Left hindlimb (tissue), 1 donor: ENCODE measurements at places on chromosomes 2 and 18.

DNA sequence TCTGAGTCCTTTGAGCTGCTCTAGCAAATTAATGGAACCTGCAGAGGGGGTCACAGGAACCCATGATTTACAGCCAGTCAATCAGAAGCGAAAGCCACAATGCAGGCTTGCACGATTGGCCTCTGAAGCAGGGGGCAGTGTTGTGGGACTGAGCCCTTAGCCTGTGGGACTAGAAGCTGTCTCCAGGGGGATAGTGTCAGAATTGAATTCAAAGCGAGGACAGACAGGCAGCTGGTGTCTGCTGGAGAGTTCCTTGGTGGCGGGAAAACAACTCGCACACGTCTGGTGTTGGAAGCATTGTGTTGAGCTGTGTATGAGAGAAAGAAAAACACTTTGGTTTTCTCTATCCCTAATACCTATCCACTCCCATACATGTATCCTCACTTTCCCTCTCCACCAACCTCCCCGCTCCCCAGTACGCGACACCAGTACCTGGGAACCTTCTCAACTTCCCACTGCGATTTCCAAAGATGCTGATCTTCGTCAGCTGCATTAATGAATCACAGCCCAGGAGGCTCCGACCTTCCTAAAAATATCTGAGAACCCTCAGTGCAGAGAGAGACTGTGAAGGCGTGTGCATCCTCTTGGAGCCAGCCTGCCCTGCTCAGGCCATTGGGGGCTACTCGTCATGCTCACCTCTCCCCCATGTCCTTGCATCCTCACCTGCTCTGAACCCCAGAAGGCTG is 88.2 kb downstream of the HS1BP3 start:
- peak; percentile 28 for DNase-seq

DNA sequence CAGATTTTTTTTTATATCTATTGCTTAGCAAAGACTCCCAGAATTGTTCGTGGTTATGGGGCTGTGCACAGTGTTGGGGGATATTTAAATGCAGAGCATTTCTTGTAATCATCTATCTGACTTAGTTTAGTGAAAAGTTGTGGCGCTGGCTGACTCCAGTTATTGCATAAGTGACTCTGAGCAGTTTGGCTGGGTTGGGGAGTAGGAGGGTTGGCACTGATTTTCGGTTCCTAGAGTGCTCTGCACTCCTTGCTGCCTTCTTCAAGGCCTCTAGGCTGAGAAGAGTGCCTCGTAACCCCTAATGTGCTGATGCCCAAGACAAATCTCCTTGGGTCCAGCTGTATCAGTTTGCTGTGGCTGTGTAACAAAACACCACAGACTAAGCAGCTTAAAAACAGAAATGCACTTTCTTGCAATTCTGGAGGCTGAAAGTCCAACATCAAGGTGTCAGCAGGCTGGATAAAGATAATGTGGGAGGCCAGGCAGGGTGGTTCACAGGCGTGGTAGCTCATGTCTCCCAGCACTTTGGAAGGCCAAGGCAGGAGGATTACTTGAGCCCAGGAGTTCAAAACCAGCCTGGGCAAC is 6.5 kb upstream of the IMPA2 start:
- no peak for DNase-seq

- no peak for DNase-seq
Observed at GRCh38 chr2:120533625-120534024, 187.7 kb downstream of the INHBB start.

DNA sequence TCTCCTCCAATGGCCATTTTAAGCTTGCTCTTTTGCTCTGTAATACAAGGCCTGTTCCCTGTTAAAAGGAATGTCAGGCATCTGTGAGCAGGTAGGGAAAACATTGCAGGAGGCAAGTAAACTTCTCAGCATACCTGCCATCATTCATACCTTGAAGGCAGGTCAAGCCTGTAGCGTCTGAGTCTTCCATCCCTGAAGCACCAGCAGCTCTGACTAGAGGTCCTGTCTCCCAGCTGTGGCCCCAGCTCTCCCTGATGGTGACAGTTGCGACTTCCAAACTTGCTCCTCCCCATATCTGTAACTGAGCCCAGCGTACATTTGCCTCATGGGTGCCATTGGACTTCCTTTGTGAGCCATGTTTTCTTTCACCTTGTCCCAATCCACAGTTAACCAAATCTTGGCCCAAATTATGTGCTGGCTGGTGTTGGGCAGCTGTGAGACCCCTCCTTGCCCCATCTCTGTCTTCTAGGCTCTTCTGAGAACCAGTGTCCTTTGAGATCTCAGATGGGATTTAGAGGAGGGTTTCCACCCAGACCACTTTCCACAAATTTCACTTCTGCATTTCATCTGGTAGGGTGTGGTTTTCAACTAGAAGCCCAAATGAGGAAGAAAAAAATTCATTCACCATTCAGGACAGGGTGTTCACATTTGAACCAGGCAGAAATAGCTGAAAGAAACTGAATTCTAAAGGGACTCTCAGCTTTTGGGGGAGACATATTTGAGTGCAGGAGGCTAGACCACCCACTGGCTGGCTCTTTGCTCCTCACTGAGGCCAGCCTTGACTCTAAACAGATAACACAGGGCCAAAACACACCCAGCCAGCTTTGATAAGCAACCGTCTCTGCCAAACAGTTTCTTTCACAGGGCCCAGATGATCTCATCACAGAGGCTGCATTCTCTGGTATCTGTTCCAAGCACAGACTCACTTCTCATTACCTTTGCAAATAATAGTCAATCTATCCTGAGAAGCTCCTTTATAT is 66.4 kb upstream of the MSH2 start:
- no peak for DNase-seq

- DNase-seq = no peak
Observed at GRCh38 chr2:157897106-157897971, 21.2 kb upstream of the ACVR1 start.

DNA sequence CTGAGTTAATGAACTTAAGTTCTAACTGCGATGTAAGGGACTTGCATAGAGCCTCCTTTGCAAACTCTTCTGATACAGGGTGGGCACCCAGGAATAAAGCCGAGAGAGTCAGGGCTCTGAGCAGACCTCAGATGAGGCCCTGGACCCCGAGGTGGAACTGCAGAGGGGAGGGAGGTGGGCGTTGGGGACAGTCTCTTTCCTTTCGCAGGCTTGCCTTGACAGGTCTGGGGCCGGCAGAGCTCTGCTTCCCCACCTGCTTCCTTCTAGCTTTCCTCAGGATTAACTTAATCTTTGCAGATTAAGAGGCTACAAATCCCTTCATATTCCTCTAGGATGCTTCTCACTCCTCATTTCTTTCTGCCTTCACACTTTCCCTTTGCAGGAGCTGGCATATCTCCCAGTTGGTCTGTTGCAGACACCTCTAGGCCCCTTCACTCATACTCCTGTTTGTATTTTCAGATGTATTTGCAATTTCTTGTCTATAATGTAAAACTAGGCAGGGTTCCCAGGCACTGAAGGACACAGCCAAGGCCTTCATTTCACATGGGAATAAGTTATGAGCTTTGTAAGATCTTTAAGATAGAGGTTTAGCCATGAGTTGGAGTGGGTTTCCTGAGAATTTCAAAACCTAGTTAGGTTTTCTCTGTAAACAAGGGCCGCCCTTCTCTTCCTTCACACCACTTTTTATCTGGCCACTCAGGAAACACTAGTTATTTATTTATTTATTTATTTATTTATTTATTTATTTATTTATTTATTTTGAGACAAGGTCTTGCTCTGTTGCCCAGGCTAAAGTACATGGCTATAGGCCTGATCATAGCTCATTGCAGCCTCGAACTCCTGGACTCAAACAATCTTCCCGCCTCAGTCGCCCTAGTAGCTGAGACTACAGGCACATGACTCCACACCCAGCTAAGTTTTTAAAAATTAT is 70.9 kb downstream of the MTCL1 start:
- no peak for DNase-seq

DNA sequence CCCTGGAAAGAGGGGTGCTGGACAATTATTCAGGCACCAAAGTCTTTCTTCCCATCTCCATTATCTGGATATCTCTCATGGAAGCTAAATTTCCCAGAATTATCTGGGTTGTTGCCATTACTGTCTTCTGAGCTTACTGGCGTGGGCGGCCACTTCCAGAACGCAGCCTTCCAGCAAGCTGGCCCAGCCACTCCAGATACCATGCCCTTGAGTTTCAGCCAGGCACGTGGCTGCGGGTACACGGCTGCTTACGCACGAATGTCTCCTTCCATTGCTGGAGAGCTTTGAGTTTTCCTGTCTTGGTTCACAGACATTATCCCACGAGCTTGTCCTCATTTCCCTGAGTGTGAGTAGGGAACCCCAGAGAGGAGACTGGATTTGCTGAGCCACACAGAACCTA is 32.7 kb downstream of the CELF4 start:
- DNase-seq = no peak

DNA sequence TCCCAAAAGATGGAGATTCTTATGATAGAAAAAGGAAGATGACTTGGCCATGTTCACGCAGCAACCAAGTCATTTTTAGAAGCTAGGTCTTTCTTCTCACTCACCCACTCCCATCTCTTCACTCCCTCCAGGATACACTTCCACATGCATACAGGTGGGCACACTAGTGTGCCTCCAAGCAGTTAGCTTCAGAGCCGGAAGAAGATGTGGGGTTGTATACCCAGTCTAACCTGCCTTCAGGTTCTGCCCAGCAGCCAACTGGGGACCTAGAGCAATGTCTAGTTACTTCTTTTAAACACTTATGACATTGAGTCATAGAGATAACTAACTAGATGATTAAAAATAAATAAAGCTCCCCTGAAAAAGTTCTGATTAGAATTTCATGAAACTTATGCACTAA is 21.8 kb upstream of the TANK start:
- DNase-seq = no peak

DNA sequence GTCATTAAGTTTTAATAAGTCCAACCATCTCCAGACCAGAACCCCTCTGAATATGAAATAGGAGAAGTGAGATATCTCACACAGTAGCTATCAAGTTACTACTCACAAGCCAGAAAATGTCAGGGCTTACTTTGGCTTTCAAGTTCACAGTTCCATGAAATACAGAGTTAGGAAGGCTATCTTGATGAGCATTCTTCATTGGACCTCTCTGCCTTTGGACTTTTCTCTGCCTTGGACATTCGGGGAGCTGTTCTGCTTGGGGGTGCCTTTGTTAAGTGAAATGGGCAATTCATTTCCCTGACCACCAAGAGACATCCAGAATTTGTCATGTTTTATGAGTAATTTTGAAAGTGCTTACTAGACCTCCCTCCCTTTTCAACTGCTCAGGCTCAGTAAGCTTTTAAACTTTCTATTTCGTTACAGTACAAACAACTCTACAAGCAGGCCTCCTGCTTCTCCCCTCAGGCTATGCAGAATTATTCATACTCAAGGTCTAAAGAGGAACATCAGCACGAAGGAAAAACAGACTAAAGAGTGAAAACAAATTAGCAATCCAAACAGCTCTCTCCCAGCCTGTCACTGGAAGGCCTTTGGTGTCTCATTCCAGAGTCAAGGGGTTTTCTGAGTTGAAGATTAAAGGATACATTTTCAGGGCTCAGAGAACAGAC is 95.3 kb downstream of the MREG start:
- DNase-seq = no peak

DNA sequence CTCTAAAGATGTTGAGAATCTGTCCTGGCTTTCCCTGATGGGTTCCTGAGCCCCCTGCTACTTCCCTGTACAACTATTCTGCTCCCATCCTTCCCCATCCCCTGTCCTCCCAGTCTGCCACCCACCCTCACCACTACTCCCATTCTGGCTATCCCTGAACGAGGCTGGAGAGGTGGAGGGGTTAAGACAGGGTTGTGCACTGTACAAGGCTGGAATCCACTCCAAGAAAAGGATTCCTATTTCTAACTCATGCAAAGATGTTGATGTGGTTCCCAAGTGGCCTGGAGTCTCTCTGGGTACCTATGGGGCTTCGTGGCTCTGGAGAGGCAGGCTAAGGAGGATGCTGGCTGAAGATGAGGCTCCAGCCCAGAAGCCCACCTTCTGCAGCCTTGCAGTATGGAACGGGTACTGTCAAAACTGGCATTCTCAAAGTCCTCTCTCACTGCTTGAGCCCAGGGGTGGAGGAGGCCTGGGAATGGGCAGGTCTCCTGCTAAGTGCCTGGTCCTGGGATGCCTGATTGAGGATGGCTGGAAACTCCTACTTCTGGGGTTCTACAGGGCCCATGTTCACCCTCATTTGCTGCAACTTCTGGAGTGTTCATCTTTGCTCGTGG is 1.3 kb upstream of the FEV start:
- DNase-seq = no peak

GRCh38 chr2:231200805-231201474 is 2.5 kb downstream of the ARMC9 start:
- no peak for DNase-seq

GRCh38 chr2:46306330-46306751 is 9.1 kb downstream of the EPAS1 start:
- DNase-seq = no peak

DNA sequence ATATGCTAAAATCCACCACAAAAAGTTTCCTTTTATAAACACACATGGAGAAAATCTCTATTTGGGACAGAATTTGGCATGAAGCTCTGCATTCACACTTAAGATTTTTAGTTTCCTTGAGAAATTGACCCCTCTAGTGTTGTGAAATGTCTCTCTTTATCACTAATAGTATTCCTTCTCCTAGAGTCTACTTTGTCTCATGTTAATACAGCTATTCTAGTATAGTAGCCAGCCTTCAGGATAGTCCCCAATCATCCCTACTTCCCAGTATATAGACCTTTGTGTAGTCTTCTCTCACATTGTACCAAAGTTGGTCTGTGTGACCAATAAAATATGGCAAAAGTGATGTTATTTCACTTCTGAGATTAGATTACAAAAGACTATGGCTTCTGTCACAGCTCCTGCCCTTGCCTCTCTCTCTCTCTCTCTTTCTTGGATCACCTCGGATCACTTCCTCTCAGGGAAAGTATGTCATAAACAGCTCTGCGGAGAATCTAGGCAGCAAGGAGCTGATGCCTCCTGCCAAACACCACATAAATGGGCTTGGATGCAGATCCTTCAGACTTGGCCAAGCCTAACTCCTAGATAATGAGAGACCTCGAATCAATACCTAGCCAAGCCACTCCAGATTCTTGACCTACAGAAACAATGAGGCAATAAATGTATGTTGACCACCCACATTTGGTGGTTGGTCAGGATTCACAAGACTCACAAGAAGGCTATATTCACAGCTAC is 59.7 kb upstream of the NABP1 start:
- DNase-seq = peak; percentile 44

DNA sequence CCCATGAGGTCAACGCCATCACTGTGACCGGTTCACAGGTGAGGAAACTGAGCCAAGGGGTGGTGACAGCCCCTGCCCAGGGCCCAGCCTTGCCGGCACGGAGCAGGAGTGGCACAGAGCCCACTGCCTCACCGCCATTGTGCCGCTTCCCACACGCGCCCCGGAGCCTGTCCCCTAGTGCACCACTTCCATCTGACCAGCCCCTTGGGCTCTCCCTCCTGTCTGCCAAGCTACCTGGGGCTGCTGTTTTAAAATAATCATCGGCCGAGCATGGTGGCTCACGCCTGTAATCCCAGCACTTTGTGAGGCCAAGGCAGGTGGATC is 49.7 kb upstream of the GLI2 start:
- no peak for DNase-seq

GRCh38 chr2:158056875-158057274 is 44.8 kb upstream of the UPP2 start:
- no peak for DNase-seq

DNA sequence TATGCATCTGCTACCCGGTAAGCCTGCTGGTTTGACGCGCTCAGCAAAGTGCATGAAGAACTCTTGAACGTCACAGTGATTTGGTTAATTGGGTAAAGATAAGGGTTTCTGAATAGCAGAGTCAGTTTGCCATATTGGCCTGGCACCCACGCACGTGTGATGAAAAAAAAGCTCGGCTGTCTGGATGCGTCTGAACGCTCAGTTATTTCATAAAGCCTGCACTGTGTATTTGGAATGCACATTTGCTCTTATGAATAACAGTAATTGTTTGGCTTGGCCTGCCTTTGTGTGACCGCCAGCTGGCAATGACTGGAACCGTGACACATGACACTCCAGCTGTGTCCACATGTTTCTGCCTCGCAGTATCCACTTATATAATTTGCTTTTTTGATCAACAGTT is 129.2 kb upstream of the MEIS1 start:
- peak; percentile 89 for DNase-seq
